ENCODE measurements at places on chromosomes 7 and 10.

DNA sequence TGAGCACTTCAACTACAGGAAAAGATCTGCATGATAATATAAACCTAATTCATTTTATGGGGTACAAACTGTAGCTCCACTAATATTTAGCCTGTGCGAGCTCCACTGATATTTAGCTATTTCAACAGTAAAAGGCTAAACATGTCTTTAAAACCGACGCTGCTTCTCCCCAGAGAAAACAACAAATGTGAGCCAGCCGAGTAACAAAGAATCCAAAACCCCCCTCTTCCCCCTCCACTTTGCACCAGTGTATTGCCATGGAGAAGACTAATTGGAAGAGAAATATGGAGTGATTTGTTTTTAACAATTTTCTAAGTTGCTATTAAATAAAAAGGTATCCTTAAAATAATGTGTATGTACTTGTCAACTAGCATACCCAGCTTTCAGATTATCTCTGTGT lies 136.7 kb downstream of the GFRA1 start:
- no peak for DNase-seq

DNA sequence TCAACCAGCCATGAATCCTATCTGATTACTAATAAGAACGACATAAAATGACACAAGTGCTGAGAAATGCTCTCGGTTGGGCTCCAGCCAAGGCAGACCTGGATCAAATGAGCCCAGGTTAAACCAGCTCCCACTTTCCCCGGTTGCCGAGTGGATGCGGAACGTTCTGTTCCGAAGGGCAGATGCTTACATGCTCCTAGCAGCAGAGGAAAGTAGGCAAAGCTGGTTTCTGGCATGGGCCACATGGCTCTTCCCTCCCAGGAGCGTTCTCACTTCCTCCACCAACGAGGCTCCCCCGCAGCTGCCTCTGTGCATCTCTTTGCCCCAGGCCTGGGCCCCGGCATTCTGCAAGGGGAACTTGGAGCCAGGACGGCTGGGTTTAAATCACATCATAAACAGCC lies 61.8 kb upstream of the SDK1 start:
- DNase-seq = no peak

DNA sequence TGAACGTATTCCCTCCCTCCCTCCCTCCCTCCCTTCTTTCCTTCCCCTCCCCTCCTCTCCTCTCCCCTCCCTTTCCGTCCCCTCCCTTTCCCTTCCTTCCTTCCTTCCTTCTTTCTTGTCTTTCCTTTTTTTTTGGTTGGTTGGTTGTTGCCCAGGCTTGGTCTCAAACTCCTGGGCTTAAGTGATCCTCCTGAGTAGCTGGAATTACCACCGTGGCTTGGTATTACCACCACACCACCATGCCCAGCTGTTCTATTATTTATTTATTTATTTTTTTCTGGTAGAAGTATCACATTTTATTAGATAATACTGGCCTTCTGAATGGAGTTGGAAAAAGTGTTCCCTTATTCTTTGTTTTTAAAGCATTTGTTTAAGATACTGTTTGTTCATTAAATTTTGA lies 95.9 kb downstream of the PHF14 start:
- no peak for DNase-seq

DNA sequence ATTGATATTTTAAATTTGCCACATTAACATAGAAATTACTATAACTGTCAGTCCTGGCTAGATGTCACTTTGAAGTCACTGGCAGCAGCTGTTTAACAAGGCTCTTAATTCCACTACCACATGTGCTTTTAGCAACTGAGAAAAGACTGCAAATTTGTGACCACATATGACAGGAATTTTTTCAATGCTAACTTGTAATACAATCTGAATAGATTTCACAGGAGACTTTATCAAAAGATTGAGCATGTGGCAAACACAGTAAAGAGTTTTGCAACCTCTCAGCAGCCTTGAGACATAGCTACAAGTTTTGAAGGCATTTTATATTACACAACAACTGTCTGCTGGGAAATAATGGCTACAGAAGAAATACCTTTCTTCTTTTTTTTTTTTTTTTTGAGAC lies 73.0 kb downstream of the MICU1 start:
- DNase-seq = no peak

DNA sequence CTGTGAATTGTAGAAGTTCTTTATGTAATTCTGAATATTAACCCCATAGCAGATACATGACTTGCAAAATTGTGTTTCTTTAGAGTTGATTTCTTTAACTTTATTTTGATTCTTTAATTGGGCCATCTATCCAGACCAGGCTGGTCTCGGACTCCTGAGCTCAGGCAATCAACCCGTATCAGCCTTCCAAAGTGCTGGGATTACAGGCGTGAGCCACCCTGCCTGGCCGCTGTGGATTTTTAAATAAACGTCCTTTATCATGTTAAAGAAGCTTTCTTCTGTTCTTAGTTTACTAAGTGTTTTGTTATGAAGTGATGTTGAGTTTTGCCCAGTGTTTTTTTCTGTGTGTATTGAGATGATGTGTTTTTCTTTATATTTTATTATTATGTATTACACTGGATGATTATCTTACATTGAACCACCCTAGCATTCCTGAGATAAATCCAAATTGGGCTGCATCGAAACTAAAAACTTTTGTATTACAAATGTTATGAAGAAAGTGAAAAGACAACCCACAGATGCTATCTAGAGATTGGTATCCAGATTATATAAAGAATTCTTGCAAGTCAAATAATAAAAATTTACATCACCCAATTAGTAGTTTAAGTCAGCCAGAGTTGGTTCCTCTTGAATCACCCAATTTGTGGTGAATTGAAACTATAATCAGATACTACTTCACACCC lies 118.1 kb downstream of the TPST1 start:
- no peak for DNase-seq

GRCh38 chr10:132078746-132079345 lies 13.1 kb downstream of the JAKMIP3 start:
- DNase-seq = no peak

DNA sequence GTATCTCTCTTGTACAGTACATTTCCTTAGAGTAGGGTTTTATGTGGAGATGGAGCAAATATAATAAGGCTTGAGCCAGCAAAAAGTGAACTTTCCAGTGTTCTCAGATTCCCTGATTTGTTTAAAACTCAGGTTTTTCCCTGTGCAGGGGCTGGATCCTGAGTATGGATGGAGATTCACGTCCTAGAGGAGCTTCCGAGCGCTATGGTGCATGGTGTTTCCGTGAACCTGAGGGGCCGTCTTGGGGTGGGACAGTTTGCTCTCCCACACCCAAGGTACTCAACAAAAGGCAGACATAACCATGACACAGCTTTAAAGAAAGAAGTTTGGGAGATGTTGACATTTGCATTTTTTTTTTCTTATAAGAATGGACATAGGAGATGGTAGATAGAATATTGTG lies 122.5 kb downstream of the SEC23IP start:
- no peak for DNase-seq

DNA sequence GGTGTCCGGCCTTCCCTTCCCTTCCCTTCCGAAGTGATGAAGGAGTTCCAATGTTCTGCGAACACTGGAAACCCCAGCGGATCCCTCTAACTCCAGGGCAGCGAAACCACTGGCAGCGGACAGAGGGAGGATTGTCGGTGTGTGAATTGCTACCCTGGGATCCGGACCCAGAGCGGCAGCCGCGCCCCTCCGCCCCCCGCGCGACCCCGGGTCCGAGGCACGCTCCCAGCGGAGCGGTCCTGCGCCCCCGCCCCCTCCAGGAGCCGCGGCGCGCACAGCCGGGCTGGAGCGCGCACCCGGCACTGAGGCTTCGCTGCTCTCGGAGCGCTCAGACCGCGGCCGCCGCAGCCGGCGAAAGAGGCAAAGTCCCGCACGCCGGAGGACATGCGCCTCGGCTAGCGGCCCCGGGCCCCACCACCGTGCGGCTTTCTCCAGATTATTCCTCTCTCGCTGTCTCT lies at the start of gene PTPRZ1:
PTPRZ1 (plus strand) TSS at position 331 of the 458 bp plus-strand sequence. CDS start 339 bp downstream, outside the sequence.
- DNase-seq = peak; percentile 61

DNA sequence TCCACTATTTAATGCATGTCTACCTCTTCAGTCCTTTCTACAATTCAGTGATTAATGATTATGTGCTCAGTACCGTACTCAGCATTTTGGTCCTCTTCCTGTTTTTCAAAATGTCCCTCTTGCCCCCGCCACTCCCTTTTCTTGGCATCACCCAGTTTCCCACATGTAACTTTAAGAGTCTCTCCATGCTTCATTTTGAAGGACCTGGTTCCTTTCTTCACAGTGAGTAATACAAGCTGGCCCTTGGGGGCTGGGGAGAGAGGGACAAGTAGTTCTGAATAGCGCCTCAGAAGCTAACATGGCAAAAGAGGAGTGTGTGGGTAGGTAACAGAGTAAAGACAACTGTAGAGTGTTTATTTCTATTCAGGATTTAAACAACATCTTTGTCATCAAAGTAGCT lies 34.6 kb upstream of the SLIT1 start:
- no peak for DNase-seq

DNA sequence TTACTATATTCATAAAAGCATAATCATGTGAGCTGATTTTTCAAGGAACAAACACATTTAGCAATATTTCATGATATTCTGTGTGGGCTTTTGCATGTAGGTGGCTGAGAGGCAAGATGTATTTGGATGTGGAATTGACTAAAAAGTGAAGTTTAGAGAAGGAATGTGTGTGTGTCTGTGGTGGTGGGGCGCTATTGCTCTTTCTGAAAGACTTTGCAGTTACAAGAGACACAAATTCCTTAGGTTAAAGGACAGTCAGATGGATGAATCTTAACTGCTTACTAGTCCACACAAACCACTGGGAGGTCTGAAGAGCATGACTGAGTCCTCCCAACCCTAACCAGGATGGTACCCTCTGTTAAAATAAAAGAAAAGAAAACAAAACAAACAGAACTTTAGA lies 200.1 kb downstream of the SDHAF3 start:
- no peak for DNase-seq

- no peak for DNase-seq
Observed at GRCh38 chr10:128779416-128779815, 653.2 kb upstream of the MKI67 start.

- peak; percentile 86 for DNase-seq
Observed at GRCh38 chr10:78913219-78914059, 155.3 kb upstream of the ZMIZ1 start.

DNA sequence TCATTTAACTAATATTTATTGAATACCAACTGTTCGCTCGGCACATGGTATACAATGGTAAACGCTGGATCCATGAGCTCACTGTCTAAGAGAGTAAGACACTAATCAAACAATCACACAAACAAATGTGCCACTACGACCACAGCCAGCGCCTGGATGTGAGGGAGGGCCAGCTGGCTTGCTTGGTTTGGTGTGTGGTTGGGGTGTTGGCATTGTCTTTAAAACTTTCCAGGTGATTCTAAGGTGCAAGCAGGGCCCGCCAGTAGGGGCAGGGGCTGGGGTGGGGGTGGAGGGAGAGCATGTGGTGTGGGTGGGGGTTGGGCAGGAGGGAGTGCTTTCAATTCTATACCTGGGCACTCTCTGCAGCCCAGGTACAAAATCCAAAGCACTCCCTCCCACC lies 31.6 kb downstream of the ADRA2A start:
- no peak for DNase-seq

DNA sequence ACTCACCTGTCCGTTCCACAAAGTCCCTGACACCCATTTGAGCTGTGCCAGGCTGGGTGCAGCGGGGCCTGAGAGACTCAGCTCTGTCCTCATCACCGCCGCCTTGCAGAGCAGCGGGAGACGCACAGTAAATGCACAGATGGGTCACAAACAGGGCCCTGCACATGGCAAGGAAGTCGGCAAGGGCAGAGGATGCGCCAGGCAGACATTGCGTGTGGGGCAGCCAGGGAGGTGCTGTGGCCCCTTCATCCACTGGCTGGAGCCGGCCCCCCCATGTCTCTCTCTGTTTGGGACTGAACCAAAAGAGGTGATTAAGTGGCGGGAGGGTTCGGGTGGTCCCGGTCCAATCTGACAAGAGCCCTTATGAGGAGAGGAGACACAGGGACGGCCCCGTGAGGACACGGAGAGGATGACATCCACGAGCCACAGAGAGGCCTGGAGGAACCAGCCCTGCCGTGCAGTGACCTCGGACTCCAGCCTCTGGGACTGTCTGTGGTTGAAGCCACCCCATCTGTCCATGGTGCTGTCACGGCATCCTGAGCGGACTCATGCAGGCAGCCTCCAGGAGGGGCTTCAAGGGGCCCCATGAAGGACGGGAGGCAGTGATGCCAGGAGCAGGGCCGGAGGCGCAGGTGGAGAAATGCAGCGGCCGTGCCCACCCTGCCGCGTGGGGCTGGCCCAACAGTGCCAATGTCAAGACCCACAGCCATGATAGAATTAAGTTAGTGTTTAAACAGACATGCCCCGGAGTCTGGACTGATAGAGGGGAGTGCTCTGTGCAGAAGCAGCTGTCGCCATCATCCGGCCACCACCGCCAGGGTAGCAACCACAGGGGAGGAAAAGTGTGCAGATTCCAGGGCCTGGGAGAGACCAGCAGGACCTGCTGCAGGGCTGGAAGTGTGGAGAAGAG lies 28.4 kb upstream of the FOXL3 start:
- no peak for DNase-seq

DNA sequence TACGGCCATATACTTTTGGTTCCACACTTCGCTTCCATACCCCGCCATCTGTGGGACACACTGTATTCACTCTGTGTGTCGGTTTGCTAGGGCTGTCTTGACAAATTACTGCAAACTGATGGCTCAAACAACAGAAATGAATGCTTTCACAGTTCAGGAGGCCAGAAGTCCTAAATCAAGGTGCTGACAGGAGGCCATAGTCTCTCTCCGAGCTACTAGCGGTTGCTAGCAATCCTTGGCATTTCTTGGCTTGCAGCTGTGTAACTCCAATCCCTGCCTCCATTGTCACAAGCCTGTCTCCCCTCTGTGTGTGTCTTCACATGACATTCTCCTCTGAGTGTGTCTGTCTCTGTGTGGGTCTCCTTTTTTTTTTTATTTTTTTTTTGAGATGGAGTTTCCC lies 28.9 kb upstream of the BMPR1A start:
- DNase-seq = no peak

DNA sequence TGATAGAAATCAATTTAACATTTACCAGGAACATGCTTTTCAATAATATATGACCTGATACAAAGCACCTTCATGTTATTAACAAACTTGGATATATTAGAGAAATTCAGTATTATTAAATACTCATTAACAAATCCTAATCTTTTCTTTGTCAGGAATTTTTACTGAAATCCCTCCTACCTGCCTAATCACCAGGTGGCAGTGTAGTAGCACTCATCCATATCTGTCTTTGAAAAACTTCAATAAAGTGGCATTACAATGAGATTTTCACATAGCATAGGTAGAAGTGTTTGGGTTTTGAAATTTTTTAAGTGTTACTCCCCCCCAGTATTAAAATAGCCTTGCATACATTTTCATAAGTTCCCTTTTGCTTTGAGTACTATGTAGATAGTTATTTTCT lies 1246.6 kb upstream of the LRRN3 start:
- DNase-seq = peak; percentile 12

GRCh38 chr10:3173171-3173878 lies 743 bp upstream of the PITRM1 start:
- DNase-seq = peak; percentile 69

All from COR-L47 (cell line).